ENCODE measurements at places on chromosomes 7 and 10.

- no peak for DNase-seq
Observed at GRCh38 chr10:12448729-12449391, 99.5 kb downstream of the CAMK1D start.

GRCh38 chr7:28748346-28748745 is 209.8 kb downstream of the TRIL start:
- DNase-seq = no peak

DNA sequence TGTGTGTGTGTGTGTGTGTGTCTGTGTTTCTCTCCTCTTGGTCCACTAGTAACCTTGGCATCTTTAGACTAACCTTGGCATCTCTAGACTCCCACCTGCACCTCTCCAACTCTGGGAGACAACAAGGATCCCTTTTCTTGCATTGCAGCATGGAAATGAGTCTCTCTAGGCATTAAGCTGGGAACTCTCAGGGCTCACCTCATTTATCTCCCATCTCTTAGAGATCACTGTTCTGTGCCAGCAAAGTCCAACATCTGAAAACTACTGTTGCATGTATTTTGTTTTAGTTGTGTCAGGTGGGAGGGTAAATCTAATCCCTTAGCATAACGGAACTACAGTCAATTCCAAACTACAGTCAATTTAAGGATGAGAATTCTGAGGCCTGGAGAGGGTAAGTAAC is 38.7 kb downstream of the MYOF start:
- DNase-seq = no peak

DNA sequence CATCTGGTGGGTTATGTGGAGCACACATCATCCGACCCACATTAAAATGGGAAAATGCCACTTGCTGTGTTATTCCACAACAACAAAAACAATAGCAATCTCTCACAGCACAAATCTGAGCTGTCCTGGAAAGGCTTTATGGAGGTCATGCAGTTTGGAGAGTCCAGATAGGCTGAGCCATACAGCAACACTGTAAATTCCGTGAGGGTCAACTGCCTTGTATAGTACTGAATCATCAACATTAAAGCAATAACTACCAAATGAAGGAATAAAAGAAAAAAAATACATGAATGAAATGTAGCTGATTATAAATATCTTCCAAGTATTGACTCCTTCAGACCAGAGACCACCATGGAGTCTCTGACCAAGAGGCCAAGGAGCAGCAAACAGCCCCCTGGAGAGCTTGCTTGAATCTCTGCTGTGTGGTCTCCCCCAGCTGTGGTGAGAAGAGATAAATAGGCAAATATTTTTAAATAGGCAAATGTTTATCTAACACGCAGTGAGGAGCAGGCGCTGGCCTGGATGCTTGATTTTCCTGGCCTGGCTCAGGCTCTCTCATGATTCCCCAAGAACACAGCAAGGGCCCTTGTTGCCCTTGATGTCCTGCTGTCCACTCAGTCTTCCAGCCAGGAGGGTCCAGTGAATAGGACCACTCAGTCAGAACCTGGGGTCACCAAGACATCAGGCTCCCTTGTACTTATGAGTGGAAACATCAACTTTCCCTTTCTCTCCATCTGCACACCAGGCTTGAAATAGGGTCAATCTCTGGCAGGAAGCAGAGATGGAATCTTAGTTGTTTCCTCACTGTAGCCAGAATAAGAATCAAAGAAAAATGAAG is 1021.3 kb downstream of the XPNPEP1 start:
- peak; percentile 22 for DNase-seq

GRCh38 chr7:121081327-121081936 is 92.9 kb downstream of the CPED1 start:
- no peak for DNase-seq

DNA sequence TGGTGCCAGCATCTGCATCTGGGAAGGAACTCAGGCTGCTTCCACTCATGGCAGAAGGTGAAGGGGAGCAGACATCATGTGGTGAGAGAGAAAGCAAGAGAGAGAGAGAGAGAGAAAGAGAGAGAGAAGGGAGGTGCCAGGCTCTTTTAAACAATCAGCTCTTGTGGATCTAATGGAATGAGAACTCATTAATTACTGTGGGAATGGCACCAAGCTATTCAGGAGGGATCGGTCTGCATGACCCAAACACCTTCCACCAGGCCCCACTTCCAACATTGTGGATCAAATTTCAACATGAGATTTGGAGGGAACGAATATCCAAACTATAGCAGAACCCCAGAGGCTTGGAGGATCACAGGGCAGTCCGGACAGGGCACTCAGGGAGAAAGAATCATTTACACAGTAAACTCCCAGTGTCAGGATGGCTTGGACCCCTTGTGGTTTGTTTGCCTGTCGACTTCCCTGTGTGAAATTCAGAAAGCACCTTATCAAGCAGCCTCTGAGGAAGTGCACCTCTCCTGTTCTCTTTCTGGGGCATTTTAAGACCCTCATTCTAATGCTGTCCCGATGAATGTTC is 308.5 kb downstream of the REEP3 start:
- no peak for DNase-seq

DNA sequence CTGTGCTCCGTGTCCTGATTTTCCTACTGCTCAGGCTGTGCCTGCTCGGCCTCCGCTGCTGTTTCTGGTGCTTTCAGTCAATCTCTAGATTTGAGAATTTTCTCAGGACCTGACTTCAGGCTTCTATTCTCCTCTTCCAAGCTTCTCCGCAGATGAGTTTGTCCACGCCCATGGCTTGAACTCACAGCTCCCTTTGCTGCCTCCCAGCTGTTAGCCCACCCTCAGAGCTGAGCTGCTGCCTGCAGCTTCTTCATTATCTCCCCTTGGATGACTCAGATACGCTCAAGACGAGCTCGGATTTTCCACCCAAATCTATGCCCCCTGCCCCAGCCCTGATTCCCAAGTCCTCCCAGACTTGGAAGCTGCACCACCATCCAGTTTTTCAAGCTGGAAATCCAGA is 104.7 kb downstream of the FGFR2 start:
- no peak for DNase-seq

DNA sequence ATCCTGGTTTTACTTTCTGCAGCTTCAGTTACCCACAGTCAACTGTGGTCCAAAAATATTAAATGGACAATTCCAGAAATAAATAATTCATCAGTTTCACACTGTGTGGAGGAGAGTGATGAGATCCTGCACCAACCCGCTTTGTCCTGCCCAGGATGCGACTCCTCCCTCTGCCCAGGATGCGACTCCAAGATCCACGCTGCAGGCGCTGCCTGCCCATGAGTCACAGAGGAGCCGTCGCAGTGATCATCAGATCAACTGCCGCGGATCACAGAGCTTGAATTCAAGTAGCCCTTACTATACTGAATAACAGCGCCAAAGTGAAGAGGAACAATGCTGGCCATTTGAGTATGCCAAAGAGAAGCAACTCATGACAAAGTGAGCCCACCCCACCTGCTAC is 61.5 kb downstream of the GRB10 start:
- no peak for DNase-seq

- no peak for DNase-seq
Observed at GRCh38 chr7:26944501-26945358, 80.3 kb upstream of the SKAP2 start.

GRCh38 chr10:9508606-9509005 is 1454.1 kb downstream of the GATA3 start:
- DNase-seq = peak; percentile 28

DNA sequence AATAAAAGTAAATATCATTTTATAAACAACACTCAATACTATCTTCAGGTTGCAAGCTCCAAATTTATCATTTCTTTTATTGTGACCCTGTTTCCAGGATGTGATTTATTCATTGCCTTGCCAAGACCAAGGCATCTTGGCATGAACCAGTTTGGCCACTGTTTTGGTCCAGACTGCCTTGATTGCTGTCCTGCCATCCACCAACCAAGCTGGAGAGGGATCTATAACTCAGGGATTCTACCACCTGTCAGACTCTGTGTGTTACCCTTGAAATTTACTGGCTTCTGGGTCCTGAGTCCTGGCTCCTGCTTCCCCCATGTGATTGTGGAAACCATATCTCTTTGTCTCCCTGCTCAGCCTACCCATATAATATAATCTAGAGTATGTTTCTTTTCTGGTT is 343.0 kb downstream of the GPAM start:
- no peak for DNase-seq

DNA sequence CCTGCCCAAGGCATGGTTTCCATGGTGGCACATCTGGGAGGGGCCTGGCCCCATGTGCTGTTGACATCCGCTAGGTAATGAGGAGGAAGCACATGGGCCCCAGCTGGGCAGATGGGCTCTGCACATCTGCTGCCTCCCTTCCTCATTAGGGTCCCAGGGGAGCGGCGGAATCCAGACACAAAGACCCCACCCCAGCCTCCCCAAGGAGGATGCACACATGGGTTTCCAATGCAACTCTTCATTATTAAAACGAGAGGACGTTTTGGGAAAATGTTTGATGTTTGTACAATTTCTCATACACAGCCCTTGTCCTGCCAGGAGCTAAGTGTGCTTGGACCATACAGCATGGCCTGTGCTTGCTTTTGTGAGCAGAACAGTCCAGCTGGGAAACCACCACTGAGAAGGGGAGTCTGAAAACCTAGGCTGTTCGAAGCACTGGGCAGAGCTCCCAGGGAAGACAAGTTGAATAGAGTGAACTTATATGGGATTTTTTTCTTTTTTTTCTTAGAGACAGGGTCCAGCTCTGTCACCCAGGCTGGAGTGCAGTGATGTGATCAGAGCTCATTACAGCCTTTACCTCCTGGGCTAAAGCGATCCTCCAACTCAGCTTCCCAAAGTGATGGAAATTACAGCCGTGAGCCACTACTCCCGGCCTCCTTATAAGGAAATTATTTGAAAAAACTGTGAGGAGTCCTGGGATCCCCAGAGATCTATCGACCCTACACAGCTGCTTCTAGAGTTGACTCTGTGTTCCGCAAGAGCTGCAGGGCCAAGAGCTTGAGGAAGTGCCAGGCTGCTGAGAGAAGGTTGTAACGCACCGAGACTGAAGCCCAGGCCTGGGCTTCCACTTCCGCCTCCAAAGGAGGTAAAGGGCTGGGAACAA is 23.4 kb downstream of the FAM107B start:
- DNase-seq = peak; percentile 82

DNA sequence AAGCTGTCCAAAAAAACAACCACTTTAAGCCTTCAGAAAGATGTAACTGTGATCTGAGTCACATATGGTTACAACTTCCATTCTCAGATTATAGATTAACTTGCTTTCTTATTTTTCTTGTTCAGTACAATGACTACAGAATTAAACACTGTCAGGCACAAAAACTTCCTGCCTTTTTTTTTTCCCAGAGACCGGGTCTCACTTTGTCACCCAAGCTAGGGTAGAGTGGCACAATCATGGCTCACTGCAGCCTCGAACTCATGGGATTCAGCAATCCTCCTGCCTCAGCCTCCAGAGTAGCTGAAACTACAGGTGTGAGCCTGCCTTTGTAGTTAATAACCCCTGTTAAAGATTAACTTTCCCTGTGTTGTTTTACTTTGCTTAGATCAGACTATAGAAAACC is 163.2 kb downstream of the AVL9 start:
- DNase-seq = no peak

- DNase-seq = no peak
Observed at GRCh38 chr7:80641548-80641947, 3.1 kb downstream of the CD36 start.

GRCh38 chr10:27463961-27464360 is 40.1 kb upstream of the RAB18 start:
- DNase-seq = no peak

DNA sequence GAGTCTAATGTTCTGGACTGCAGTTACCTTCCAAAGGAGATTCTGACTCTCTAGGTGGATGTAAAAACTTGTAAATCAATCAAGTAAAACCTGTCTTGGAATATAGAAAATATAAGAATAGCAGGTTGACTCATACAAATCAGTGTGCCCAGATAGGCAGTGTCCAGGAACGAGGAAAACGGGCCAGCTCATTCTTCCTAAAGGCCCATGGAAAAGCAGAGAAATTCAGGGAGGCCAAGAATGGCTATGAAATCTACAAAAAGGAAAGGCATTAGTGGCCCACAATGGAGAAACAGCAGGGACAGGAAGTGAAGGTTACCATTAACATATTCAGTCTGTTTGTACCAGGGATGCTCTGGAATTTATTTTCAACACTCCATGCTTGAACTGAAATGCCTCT is 14.9 kb downstream of the GLI3 start:
- DNase-seq = no peak

GRCh38 chr10:87661861-87662785 is 2.4 kb downstream of the PAPSS2 start:
- DNase-seq = no peak

DNA sequence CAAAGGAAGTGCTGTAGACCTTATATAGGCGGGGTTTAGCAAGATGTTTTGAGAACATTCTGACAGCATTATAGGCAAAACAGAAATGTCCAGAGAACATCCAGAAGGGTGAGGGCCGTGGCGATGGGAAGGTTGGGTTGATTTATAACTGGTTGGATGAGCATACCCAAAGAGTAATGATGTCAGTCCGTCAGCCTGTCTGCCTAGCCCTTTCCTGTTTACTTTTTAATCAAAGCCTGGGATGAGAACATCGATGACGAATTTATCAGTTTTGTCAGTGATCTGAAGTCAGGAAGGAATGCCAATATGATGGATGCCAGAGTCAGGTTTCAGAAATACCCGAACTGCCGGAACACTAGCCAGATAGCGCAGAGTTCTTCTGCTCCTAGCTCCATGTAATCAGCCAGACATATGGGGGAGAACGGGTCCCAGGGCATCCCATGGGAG is 33.8 kb upstream of the TRIM8 start:
- DNase-seq = no peak

DNA sequence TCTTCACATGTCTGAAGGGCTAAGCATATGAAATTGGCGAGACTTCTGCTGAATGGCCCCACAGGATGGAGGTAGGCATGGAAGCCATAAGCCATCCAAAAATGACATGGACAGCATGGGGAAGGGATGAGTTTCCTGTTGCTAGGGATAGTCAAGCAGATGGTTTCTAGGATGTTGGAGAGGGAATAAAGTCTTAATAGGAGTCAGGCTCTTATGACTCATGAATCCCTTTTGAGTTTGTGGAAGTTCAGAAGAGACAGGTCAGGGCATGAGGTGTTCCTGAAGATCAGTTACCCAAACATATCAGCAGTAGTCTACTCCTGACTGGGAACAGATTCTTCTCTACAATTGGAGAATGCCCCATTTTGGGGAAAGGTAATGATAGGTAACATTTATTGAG is 243.9 kb downstream of the REEP3 start:
- DNase-seq = no peak

DNA sequence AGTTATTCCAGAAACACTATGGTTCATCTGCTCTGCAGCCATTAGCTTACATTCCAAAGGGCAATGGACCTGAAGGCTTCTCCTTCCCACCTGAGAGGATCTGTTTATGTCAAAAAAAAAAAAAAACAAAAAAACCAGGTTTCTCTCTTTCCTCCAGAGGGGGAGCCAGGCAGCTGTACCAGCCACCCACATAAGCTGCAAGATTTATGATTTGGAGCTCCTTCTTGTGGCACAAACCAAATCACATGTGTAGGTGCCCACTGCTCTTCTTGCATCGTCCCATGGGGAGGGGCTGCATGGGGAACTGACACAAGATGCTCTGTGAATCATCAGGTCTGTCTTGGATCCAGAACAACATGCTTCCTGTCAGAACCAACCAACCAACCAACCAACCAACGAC is 231.6 kb upstream of the IGFBP3 start:
- DNase-seq = no peak
